Astrocyte of the cerebellum (primary cell): ENCODE measurements at places on chromosomes 16 and 17.

GRCh38 chr17:47937941-47938340, 3.4 kb upstream of the PNPO start:
- DNase-seq, result no peak

DNA sequence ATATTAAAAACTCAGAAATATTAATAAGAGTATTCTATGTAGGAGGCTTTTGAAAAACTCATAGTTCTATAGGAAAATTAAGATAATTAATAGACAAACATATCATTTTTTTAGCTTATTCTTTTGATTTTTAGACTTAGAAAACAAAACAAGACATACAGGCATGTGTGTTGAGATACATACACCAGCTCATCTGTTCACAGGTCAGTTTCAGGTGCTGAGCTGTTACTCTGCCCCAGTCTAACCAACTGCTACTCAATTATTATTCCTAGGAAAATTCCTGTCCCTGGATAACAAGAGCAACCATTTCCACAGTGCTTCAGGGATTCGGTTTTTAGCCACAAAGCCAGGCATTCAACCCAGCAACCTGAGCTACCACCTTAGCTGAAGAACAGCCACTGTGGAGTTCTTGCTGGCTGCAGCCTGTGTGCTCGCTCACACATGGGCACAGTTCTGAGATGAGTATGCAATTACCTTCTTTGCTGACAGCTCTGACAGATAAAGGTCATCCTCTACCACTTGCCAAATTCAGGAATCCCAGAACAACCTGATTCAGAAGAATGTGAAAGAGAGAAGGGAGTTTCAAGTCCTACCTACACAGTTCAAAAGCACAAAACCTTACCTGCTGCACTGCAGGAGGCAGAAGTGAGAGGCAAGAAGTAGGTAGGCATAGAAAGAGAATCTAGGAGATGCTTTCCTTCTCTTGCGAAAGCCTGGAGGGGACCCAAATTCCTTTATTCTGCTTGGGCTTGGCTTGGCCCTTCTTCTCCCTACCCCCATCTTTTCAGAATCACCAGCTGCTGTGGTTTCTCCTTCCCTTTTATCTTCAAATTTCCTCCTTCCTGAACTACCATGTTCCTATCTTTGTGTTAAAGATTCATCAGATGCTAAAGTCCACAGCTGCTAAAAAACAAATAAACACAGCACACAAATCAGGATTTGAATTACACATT, 62.7 kb downstream of the TEX2 start:
- peak; percentile 16 for DNase-seq

DNA sequence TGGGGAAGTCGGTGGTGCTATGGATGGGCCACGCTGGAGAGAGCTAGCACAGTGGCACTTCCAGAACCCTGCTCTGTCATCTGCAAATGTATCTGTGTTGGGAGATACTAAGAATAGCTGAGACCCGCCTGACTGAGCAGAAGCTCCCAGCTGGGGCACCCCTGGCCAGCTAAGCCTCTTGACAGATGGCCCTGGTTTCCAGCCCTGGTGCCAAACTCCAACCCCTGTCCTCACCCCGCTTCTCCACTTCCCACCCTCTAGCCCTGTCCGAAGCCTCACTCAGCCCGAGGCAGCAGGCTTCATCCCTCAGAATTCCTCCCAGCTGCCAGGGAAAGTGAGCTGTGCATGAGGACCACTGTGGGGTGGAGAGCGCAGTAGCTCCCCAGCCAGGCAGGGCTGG, 124.4 kb downstream of the CCDC144A start:
- DNase-seq, result no peak

GRCh38 chr17:2952174-2952845, 111.1 kb downstream of the OR1D5 start:
- no peak for DNase-seq

DNA sequence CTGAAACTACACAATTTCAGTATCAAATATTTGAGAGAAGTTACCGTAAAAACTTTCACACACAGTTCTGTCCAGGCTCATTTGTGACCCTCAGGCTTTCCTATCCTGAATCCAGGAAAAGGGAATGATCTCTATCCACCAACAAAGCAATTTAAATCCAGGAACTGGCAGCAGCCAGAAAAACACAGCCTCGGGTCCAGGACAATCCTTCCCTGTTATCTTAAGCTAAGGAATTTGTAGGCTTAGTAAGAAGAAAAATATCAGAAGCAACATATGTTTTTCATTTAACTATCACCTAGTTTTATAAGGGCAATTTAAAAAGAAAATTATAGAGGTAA, 47.1 kb downstream of the TEX2 start:
- DNase-seq, result no peak

- DNase-seq, result no peak
Measured at GRCh38 chr16:50306287-50306686, 39.9 kb downstream of the ADCY7 start.

DNA sequence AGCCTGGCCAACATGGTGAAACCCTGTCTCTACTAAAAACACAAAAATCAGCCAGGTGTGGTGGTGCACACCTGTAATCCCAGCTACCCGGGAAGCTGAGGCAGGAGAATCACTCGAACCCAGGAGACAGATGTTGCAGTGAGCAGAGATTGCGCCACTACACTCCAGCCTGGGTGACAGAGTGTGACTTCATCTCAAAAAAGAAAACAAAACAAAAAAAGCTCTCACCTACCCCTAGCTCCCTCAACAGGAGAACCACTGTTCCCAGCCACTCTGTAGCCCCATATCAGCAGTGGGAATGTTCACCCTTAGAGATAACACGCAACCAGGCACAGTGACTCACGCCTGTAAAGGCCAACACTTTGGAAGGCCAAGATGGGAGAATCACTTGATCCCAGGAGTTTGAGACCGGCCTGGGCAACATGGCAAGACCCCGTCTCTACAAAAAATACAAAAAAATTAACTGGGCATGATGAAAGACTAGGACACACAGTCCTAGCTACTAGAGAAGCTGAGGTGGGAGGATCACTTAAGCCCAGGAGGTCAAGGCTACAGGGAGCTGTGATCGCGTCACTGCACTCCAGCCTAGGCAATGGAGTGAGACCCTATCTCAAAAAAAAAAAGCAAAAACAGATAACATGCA, 5.4 kb downstream of the TMC8 start:
- DNase-seq, result no peak

GRCh38 chr17:7888184-7888920, at the start of gene CHD3:
Gene CHD3, plus strand, starts transcription at chr17:7888789. Its CDS starts 212 bp downstream, at chr17:7889001.
- DNase-seq, result no peak

- DNase-seq, result no peak
Measured at GRCh38 chr17:488993-489757, 136.6 kb upstream of the RPH3AL start.

DNA sequence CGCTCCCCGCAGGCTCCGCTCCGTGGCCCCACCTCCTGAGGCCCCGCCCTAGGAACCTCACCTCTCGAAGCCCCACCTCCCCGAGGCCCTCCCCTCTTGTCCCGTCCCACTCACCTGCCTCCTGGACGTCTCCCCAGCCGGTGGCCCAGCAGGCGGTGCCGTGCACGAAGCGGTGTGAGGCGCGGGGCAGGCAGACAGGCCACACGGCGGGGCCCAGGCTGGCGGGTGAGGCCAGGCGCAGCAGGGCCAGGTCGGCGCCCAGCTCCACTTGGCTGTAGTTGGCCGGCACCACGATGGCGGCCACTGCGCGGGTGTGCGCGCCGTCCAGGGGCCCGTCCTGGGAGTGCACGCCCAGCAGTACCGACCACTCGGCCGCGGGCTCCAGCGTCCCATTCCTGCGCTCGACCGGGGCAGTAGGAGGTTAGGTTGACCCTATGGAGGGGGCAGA, 1.6 kb downstream of the PRSS36 start:
- no peak for DNase-seq

- no peak for DNase-seq
Measured at GRCh38 chr16:86092586-86093480, 193.9 kb downstream of the IRF8 start.

GRCh38 chr16:68065716-68066305, 19.4 kb upstream of the NFATC3 start:
- DNase-seq, result peak; percentile 45

DNA sequence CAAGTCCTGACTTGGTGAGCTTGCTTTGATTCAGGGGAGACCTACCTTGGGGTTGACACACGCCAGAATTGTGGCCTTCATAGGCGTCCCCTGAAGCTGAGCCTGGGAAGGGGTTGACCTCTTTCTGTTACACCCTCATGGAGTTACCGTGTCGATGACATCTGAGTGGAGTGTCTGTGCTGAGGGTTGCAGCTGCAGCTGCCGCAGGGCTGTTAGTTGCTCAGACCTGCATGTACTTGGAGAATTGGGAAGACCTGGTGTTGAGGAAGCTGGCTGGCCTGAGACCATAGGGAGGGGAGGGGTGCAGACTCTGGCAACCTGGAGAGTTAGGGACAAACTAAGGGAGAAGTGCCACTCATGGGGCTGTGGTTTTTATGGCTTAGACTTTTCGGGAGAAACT, 9.6 kb downstream of the GSE1 start:
- DNase-seq, result no peak

- no peak for DNase-seq
Measured at GRCh38 chr17:2487306-2487705, 24.4 kb downstream of the METTL16 start.

- peak; percentile 8 for DNase-seq
Measured at GRCh38 chr16:51343411-51343810, 192.3 kb upstream of the SALL1 start.

DNA sequence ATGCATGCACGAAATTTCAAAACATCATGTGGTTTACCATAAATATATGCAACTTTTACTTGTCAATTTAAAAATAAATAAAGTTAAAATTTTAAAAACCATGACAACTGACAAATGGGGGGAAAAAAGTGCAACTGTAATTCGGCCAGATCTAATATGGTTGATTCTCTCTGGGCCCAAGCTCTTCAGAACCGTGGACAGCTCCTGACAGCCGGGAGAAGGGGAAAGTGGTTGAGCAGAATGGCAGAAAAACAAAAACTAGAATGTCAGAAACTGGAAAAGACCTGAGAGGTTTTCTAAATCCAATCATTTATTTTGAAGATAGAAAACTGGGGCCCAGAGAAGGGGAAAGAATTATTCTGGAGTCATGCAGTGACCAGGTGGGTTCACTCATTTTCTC, 126.6 kb downstream of the TMEM132E start:
- no peak for DNase-seq

- no peak for DNase-seq
Measured at GRCh38 chr17:57350266-57350665, 93.9 kb downstream of the MSI2 start.

DNA sequence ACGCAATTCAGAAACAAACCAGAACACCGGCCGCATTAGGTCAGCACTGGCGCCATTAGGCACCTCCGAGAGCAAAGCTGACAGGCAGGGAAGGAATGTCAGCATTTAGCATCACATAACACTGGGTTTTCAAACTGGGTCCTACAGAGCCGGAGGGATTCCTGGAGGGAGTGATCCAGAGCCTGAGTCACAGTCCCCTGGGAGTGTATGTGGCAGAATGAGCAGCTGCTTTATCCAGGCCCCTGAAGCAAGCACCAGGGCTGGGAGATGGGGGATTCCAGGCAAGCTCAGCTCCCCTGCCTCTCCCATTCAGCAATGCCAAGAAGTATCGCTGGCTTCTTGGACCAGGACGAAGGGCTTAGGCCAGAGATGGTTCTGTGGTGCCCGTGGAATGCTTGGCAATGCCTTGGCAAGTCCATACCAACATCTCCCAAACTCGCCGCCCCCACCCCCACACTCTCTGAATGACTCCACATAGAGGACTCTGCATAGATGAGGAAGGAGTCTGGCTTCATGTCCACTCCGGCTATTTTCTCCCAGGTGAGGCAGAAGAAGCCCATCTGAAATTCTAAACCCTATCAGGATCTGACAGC, 20.4 kb downstream of the GAS7 start:
- no peak for DNase-seq

DNA sequence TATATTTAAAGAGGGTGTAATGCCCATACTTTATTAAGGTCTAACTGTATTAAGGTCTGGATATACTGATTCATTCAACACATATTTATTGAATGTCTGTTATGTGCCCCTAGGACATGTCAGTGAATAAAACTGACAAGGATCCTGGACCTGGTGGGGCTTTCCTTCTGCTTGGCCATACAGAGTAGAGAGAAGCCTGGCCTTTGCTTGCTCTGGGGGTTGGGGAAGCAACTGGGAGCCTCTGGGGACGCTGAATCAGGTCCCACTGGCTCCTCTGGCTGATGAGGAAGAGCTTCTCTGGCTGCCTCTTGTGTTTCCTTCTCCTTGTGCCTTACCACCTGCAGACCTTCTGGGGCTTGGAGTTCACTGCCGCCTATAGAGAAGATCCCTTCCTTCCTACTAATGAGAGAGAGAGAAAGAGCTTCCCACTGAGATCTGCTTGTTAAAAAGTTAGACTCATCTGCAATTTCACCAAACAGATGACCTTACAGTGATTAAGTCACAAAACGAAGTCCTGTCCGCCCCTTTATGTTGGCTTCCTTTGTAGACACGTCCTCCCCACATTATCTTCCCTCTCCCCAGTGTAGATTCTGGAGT, 49.7 kb downstream of the MSI2 start:
- DNase-seq, result no peak
